Activated T-cell treated with anti-CD3 and anti-CD28 coated beads, Interleukin-2, amount 50 U/mL, for 1 hour (primary cell): ENCODE measurements at places on chromosomes 12 and 14.
A peak's percentile ranks its signal among the peaks of the same experiment; 100 is the strongest.

DNA sequence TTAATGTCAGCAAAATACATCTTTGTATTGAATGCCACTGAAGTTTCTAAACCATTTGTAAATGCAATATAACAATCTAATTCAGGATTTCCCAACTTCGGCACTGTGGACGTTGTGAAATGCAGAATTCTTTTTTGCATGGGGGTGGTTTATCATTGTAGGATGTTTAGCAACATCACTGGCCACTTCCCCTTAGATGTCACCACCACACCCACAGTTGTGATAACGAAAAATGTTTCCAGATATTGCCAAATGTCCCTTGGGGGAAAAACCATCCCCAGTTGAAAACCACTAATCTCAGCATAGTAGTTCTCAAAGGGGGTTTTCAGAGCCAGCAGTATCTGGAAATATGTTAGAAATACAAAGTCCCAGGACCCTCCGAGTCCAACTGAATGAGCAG lies 203.3 kb downstream of the NAV3 start:
- DNase-seq: no peak

DNA sequence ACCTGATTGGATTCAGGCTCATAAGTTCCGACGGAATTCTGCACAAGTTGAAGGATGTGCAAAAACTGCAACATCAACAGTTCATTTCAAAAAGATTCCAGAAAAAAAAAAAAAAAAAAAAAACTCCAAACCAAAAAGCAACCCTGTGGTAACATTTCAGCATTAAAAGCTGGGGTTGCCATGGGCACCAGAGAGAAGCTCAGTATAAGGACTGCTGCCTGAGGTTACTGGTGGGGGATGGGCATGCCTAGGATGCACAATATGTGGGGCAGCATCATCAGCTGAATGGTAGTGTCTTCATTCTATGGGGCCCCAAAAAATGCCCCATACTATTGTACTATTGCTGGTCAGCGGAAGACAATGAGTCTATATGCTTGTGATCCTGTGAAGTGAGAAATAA lies 44.7 kb downstream of the MBIP start:
- no peak for DNase-seq

DNA sequence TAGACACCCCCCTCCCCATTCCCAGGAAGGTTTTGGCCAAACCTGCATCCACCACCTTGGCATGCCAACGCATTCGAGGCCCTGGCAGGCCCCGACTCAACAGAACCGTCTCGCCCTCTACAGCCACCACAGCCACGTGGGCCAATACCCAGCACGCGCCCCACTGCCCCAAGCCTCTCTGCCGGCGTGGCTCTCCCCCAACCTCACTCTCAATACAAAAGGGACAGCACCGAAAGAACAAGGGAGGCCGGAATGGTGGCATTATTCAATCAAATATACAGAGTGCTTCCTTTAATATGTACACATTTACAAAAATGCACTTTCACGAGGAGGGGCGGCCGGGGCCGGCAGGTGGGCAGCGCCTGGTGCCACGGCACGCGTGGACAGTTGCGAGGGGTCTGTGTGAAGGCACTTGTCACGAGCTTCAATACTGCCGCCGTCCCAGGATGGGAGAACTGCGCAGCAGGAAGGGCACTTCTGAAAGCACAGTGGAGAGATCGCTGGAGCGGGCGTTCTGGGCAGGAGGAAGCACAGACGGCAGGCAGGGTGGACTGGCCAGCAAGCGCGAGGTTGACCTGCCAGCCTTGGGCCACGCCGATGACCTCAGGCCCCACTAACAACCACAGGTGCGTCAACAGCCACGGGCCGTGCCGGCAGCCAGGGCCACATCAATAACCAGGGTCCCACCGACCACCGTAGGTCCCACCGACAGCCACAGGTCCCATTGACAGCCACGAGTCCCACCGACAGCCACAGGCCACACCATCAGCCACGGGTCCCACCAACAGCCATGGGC lies 26.9 kb downstream of the JAG2 start:
- DNase-seq: no peak

DNA sequence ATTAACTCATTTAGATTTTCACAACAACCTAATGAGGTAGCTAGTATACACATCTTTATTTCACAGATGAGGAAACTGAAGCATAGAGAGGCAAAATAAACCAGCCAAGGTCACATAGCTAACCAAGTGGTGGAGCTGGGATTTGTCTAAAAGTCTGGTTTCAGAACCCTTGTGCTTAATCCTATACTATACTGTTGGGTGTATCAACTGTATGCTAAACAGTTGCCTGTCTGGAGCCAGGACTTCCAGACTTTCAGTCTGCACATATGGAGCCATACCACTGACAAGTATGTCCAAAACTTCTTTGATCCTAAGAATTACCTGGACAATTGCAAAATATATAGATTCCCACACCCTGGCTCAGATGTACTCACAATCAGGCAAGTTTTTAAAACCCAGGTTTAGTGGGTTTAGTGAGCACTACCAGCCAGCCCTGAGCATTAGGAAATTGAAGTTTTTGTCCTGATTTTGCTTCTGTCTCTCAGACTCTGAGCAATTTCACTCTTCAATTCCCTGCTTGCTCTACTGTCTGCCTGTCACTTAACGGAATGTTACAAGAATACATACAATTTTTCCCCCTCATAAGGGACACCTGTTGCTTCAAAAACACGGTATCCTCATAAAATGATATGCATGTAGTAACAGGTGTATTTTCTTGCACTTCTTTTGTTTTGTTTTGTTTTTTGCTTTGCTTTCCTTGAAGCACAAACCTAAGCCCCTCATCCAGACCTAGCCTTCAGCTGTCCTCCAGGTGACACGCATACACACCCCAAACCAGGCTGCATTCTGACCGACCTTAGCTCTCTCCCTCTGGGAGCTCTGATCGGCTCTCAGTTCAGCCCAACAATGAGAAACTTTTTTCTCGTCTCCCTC lies 9.6 kb upstream of the SALL2 start:
- no peak for DNase-seq

GRCh38 chr14:26304056-26304455 lies 293.8 kb downstream of the NOVA1 start:
- DNase-seq: no peak

GRCh38 chr12:40646911-40647310 lies 45.3 kb upstream of the CNTN1 start:
- no peak for DNase-seq

DNA sequence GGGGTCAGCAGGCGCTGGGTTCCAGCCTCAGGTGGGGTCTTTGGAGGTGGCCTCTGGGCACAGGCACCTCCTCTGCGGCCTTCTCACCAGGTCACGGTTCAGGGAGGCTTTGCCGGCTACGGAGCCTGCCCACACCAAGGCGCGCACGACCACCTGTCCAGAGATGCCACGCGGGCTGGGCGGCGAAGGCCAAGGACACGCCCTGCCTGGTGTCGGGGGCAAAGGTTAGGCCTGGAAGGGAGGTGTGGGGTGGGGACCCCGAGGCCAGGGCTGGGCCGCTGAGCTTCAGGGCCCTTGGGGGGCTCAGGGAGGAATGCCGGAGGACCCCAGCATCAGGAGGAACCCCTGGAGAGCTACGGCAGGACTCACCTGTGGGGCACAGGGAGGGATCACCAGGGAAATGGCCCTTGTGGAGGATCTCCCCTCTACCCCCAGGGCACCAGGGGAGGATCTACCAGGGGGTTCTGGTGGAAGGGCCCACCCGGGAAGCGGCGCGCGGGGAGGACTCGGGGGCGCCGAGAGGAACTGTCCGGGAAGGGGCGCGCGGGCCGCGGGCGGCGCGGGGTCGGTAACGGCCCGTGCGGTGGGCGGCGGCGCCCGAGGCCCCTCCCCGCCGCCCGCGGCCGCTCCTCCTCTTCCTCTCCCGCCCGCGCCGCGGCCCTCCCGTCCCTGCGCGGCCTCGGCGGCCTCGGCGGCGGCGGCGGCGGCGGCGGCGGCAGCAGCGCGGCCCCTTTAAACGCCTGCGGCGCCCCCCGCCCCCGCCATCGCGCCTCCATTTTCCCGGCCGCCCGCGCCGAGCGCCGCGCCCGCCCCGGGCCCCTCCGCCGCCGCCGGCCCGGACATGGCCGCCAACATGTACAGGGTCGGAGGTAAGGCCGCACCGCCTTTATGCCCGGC lies at the start of gene MTA1:
Gene MTA1, plus strand, starts transcription at position 633 of the 897 bp plus-strand sequence. Its CDS starts 209 bp downstream, at position 842.
- DNase-seq: peak; percentile 57

DNA sequence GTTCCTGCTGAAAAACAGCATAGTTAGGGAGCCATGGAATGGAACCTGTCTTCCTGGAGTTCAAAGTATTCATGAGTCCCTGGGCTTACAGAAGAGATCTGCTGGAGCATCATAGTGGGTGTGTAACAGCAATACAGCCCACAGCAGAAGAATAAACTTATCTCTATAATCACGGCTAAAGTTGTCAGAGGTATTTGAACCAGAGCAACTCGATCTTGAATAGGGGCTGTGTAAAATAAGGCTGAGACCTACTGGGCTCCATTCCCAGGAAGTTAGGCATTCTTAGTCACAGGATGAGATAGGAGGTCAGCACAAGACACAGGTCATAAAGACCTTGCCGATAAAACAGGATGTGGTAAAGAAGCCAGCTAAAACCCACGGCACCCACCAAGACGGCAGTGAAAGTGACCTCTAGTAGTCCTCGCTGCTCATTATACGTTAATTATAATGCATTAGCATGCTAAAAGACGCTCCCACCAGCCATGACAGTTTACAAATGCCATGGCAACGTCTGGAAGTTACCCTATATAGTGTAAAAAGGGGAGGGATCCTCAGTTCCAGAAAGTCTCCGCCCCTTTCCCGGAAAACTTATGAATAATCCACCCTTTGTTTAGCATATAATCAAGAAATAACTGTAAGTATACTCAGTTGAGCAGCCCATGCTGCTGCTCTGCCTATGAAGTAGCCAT lies 223.4 kb downstream of the PCNX1 start:
- DNase-seq: no peak

DNA sequence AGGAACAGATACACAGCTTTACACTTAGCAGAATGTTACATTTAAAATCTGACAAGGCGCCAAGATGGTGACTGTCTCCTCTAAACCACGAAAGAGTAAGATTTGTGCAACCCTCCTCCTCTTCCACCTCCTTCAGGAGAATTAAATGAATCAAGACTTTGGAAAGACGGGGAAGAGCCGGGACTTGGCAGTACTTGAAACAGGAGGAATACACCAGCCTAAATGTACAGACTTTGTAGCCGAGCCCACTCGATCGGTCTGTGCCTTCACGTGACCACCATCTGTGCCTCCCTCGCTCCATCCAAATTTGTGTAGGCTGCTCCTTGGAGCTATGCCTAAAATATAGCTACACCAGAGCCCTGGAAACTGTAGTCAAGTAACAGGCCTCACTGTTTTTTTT lies 38.3 kb downstream of the SSPN start:
- no peak for DNase-seq

- no peak for DNase-seq
Observed at GRCh38 chr12:132151145-132151765, 7.0 kb downstream of the NOC4L start.

GRCh38 chr14:58243790-58244555 lies 670 bp upstream of the PSMA3 start:
- DNase-seq: no peak

- DNase-seq: no peak
Observed at GRCh38 chr12:53096759-53097158, 708 bp upstream of the IGFBP6 start.

DNA sequence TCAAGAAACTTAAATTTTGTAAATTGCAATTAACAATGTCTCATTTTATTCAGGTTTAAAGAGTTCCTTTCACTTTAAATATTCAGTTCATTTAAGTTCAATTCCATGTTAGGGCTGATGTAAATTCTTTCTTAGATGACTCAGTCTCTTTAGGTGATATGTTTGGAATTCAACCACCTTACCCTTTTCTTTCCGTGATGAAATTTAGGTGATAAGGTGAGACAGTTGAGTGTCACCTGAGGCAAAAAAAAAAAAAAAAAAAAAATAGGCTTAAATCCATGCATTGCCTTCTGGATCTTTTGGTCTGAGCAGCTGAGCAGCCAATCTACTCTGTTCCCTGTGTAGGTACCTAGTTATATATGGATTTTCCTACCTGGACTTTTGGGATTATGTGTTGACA lies 299.5 kb downstream of the DAD1 start:
- no peak for DNase-seq

DNA sequence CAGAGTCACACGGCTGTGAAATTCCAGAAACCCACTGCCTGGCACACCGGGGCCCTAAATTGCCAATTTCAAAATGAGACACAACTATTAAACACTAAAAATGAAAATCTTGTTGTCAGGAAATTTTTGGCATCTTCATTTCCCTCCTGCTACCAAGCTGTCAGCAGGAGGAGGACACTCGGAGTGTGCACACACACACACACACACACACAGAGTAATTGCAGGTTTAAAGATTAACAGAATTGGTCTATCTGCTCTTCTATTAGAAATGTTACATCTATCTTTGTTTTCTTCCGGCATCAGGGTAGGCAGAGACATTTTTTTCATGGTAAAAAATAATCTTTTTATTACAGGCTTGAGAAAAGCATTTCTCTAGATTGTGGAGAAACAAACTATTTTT lies 314.2 kb downstream of the EGLN3 start:
- DNase-seq: no peak

DNA sequence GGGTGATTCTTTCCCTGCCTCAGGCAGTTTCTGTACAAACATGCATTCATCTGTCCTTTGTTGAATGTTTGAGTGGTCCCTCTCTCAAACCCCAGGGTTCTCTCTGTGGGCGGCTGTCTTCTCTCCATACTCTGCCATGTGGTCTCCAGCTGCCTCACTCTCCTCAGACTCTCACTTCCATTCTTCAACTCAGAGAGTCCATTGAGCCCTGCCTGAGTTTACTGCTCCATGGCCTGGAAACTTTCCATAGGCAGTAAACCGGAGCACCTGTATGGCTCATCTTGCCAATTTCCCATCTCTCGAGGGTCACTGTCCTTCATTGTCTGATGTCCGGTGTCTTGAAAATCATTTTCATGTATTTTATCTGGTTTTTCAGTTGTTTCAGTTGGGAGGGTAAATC lies 11.3 kb downstream of the C14orf132 start:
- DNase-seq: no peak

GRCh38 chr14:56351861-56352260 lies 227.7 kb upstream of the TMEM260 start:
- no peak for DNase-seq

DNA sequence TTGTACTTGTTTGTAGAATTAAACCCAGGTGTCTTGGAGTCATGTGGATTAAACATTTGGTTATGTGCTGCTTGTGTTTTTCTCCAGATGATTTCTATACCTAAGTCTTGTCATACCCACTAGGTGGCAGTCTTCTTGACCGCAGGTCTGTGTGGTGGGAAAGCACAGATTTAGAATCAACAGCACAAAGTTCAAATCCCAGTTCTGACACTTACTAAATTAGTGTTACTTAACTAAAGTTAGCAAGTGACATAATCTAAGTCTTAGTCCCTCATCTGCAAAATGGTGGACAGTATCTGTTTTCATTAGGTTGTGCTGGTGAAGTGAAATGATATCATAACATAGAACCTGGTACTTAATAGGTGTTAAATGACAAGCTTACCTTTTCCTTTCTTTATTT lies 151.0 kb upstream of the ARHGAP5 start:
- no peak for DNase-seq

- DNase-seq: no peak
Observed at GRCh38 chr14:102686196-102686801, 91.0 kb upstream of the TRAF3 start.

DNA sequence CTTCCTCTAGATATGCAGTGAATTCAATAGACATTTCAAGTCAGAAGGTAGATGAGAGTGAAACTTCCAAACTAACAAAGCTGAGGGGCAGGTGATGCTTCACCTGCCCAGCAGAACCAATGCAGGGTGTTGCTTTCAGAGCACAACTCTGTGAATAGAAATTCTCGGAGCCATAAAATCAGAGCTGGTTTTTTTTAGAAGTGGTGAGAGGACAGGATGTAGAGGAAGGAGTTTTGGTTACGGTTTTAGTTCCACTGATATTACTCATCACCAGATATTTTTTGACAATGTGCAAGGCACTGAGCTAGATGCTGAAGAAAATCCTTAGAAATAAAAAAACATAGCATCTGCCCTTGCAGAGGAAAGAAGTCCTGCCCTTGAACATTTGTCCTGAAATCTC lies 62.2 kb downstream of the BMP4 start:
- no peak for DNase-seq
